ENCODE measurements at places on chromosomes 5 and 9.

GRCh38 chr5:94485067-94485466 lies 133.3 kb downstream of the KIAA0825 start:
- no peak for DNase-seq

DNA sequence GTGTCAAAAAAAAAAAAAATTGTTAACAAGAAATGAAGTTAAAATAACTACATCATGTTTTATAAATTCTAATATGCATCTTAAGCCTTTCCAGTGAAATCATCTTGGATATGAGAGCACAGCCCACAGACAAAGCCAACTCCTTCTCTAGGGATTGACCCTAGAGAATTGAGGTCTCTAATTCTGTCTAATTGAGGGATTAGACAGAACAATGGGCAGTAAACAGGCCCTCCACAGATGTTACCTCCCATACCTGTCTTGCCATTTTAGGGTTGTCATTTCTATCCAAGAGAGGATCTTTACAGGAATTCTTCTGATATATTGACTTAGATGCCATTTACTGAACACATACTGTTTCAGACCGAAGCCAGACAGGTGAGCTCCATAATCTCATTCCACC lies 42.3 kb downstream of the NSG2 start:
- DNase-seq: no peak

GRCh38 chr9:1458503-1458902 lies 408.3 kb downstream of the DMRT2 start:
- DNase-seq: no peak

- DNase-seq: no peak
Observed at GRCh38 chr9:128099231-128099931, 28.1 kb downstream of the PTGES2 start.

- no peak for DNase-seq
Observed at GRCh38 chr9:87515006-87515405, 17.3 kb downstream of the DAPK1 start.

- no peak for DNase-seq
Observed at GRCh38 chr9:2128141-2128540, 113.0 kb downstream of the SMARCA2 start.

- DNase-seq: no peak
Observed at GRCh38 chr5:147831465-147831864, at the start of gene SPINK1. TSS of gene SPINK1 (minus strand) at chr5:147831671. CDS start at chr5:147831577, 94 bp downstream.

GRCh38 chr9:16515879-16516301 lies 354.6 kb downstream of the BNC2 start:
- DNase-seq: no peak

GRCh38 chr5:124697933-124698591 lies 48.4 kb downstream of the ZNF608 start:
- DNase-seq: no peak

Measured in T-helper 9 cell (primary cell).